ENCODE measurements at places on chromosomes 5 and 9.

DNA sequence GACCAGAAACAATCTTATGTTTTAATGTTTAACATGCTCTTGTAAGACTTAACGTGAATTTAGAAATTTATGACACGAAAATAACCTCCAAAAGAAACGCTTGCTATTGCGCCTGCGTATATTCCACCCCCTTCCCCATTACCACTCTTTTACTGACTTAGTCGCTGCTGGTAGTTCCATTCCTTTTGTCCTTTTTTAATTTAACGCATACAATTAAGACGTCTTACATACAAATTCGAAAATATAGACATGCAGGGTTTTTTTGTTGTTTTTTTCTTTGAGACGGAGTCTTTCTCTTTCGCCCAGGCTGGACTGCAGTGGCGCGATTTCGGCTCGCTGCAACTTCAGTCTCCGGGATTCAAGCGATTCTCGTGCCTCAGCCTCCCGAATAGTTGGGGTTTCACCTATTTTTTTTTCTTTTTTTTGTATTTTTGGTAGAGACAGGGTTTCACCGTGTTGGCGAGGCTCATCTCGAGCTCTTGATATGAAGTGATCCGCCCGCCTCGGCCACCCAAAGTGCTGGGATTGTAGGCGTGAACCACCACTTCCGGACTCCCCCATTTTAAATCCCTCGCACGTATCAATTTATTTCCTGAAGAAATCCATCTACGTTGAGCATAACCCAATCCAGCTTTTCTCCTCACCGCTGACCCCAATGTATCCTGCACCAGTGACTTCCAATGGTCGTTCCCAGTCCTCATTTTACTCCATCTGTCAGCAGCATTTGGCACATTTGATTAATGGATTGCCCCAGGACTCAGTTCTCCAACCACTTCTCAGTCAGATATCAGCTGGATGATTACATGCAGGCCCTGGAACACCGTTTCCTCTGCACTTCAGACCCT is 684 bp upstream of the MED7 start:
- DNase-seq: no peak

- no peak for DNase-seq
Observed at GRCh38 chr9:134624621-134625181, 16.9 kb upstream of the COL5A1 start.

GRCh38 chr9:15670894-15671293 is 118.1 kb downstream of the CCDC171 start:
- no peak for DNase-seq

DNA sequence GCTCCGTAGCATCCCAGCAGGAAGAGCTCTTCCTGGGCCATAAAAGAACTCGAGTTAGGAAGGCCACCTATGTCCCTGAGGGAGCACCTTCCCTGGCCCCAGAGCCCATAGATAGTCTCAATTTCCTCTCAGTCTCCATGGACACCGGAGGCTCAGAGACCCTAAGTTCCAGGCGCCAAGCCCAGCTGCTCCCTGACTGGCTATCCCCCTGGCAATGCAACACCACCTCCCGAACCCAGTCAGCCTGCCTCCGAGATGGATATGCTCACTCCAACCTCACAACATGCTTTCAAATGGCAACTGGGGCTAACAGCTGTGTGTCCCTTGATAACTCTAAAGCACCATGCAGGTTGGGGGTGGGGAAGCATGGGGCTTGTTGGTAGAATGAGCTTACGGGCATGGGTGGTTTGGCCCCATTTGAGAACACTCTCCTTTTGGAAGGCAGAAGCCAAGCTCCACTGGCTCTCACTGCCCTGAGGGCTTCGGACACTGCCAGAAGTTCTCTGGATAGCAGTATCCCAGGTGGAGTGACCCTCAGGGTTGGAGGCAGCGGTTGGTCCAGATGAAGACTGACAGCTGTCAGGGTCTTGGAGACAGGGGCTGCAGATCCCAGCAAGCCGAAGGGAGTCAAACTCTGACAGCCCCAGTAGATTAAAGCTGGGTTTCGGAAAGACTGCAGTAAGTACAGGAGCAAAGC is 165.3 kb downstream of the PAX5 start:
- DNase-seq: no peak

DNA sequence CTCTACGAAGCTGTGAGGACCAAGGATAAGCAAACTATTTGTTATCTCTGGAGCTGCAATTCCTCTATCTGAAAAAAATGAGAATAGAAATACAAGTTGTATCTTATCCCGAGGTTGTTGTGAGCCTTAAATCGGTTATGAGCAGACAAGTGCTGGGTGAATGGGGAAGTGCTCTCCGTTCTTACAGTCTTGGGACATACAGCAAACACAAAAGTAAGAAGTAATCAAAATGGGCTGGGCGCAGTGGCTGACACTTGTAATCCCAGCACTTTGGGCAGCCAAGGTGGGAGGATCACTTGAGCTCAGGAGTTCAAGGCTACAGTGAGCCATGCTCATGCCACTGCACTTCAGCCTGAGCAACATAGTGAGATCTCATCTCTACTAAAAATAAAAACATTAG is 31.7 kb downstream of the ITK start:
- DNase-seq: no peak

DNA sequence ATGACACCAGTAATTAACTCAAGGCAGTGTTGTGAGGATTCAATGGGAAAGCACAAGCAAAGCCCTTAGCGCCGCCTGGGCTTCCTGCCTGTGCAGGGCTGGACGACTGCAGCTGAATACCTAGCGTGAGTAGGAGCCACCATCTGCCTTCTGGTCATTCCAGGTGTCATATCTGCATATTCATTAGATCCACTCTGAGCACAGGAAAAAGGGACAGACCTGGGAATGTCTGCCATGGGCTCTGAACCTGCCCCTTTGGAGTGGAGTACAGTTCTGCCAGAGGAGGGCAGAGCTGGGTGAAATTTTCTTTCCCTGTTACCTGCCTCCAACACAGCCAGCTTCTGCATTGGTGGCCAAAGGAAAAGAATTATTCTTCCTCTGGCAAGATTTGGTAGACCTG is 298.8 kb downstream of the NSG2 start:
- no peak for DNase-seq

- DNase-seq: no peak
Observed at GRCh38 chr5:67142816-67143215, 53.8 kb downstream of the CD180 start.

- DNase-seq: no peak
Observed at GRCh38 chr9:108885643-108886348, 23.7 kb downstream of the ACTL7A start.

GRCh38 chr9:3471883-3472282 is 53.9 kb downstream of the RFX3 start:
- DNase-seq: no peak

DNA sequence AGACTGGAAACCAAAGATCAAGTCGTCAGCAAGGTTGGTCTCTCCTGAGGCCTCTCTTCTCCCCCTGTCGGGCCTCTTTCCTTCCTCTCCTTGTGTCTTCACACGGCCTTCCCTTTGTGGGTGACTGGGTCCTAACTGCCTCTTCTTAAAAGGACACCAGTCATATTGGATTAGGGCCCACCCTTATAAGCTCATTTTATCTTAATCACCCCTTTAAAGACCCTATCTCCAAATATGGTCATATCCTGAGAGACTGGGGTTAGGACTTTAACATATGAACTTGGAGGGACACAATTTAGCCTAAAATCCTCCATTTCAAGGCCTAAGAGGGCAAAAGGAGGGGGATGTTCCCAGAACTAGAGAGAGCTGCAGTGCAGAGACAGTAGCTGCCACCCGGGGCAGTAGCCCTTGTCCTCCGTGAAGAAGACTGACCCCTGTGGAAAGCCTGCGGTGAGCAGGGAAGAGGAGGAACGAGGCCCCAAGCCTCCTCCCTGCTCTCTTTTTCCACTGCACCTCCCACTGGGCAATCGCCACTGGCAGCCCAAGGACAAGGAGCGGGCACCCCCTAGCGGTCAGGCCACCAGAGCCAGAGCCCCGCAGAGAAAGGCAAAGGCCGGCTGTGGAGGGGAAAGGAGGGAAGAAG is 34.9 kb downstream of the CFAP90 start:
- DNase-seq: peak; percentile 39

DNA sequence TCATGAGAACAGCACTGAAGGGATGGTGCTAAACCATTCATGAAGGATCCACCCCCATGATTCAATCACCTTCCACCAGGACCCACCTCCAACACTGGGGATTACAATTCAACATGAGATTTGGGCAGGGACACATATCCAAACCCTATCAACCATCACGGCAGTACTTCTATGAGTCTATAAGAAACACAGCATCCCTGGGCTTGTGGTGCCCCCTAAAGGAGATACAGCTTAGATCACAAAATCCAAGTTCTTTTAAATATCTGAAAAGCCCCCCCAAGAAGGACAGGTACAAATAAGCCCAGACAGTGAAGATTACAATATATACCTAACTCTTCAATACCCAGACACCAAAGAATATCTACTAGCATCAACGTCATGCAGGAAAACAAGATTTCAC is 233.7 kb upstream of the ADRA1B start:
- DNase-seq: no peak

DNA sequence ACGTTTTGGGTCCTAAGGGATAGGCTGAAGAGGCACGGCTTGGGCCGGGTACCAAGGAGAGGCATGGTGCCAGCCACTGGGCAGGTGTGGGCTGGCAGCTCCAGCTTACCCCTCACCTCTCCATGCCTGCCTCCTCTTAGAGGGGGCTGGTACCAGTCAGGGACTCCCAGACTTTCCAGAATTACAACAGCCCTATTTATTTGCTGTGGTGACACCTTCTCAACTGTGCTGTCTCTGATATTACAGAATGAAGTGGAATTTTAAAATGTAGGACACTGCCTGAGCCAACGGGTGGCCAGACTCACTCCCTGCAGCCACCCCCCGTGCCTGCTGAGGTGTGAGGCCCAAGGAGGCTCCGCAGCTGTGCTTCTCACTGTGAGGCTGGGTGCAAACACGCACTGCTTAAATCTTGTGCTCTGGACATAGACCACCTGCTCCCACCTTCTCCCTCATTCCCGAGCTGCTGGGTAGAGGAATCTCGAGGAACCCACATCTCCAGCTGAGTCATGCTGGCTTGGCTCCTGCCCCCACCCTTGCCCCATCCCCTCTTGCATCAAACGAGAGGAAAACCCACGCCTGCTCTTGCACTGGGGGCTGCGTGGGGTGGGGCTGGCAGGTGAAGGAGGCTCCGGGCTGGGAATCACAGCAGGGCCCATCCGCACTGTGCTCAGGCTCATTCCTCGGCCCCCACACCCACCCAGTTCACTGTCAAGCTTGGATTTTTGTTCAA is 47.9 kb downstream of the PRRT1B start:
- DNase-seq: no peak

GRCh38 chr5:72324189-72324825 is 4.1 kb downstream of the PTCD2 start:
- DNase-seq: no peak

DNA sequence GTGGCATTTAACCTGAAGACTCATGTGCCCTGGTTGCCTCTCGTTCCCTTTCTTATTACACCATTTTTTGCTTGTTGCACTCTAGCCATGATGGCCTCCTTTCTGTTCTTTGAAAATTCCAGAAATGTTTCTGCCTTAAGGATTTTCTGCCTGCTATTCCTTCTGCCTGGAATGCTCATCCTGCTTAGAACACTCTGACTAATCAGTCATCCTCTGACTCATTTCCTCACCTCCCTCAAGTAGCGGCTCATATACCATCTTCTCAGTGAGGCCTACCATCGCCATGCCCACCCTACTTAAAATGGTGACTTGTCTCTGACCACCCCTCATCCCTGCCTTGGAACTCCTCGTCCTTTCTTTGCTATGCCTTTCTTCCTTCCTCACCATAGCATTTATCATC is 68.8 kb downstream of the KIF4B start:
- DNase-seq: no peak

DNA sequence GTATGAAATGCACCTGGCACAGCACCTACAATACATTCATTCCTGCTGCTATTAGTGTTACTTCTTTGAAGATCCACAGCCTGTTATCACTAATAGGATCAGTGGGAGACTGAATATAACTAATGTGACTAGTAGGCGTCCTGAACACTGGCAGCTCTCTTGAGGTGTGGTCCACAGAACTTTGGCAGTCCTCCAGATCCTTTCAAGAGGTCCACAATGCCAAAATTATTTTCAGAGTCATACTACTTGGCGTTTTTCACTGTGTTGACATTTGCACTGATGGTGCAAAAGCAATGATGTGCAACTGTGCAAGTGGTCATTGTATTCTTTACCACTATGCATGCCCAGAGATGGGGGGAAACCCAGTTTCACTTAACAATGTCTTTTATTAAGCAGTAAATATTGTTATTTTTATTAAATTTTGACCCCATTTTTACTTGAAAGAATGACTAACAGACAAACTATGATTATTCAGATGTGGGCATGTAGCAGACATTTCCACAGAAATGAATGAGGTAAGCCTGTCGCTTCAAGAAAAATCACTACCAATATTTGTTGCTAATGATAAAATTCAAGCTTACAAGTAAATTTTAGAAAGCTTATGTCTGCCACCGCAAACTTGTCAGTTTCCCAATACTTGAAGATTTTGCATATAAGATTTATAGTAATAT is 48.9 kb downstream of the ADRB2 start:
- no peak for DNase-seq

- no peak for DNase-seq
Observed at GRCh38 chr9:107208121-107208520, 75.0 kb upstream of the RAD23B start.

DNA sequence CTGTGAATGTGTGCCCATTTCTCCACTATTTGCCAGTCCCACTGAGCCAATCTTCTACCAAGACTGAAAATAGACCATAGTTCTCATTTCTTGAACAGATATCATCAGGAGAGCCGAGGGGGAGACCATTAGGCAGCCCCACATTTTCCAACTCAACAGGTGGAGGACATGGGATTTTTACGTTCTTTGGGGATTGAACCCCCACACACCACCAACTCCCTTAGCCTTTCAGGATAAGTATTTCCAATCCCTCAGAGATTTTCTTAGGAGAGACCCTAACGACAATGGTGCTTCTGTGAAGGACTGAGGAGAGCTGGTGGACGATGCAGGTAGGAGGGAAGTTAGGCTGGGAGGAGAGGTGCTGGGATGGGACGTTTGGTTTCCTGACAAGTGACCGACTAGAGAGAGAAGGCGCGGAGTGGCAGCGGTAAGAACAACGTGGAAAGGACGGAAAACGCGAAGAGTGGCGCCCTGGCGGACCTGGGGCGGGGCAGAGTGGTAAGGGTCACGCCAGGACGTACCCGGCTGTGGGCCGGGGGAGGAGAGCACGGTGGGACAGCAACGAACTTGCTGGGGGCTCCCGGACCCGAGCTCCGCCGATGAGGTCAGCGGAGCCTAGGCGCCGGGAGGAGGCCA is 681 bp upstream of the CHSY3 start:
- no peak for DNase-seq

DNA sequence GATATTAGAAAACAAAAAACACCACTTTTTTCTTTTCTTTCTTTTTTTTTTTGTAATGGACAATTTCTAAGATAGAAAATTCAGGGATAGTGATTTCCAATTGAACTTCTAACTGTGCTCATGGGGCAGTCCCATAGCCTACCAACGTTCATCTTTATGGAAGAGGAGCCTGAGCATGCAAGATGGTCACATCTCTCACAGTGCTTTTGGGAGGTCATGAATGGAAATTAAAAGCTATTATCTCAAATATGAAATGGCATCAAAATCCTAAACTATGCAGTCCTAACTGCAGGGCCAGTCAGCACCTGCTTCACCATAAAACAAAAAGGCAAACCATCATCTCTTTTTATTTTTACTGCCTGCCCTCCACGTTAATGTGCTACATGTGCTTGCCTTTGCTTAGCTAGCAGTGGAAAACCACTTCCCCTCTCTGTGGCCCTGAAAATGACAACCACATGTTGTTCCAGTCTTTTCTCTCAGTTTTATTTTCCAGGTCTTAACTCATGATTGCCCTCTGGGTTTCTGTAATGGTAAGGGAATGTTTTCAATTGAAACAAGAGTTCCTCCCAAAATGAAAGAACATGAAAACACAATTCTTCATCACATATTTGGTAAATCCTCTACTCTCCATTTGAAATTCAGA is 16.7 kb downstream of the IFNB1 start:
- DNase-seq: no peak

Measured in CD4-positive, alpha-beta memory T cell (primary cell).